Kidney tubule cell (primary cell): ENCODE measurements at places on chromosomes 6 and 20.

DNA sequence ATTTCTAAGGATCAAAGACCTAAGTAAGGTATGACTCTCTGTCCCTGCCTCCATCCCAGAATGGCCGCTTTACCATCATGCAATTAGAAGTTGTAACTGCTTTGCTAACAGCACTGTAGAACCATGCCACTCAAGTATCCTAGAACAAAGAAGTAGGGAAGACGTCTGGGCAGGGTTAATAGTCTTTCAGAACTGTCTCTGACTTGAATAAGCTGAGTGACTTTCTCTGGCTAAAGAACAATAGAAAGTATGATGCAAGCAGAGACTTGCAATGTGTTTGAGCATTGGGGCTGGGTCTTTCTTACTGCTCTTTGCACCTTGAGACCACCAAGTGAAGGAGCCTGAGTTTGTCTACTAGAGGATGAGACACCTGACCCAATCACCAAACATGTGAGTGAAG, 279.6 kb upstream of the JAG1 start:
- no peak for DNase-seq

- DNase-seq: no peak
These were observed 33.9 kb downstream of the STXBP5 start for GRCh38 chr6:147238164-147238563.

GRCh38 chr6:51814418-51814817, 273.0 kb downstream of the PKHD1 start:
- DNase-seq: no peak

DNA sequence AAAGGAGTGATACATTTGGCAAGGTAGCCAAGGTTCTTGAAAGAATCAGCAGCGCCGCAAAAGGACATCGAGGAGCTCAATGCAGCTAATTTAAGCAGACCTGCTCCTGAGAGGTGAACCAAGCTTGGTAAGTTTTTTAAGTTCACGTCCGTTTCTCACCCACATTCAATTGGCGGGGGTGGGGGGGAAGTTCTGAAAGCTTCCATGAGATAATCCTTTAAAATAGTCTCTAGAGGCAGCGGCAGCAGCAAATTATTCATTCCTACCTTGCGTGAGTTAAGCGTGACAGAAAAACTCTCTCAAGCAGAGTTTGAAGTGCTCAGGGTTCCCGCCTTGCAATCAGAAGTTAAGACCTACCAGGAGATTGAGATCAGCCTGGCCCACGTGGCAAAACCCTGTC, 97.3 kb upstream of the NHSL1 start:
- DNase-seq: no peak

DNA sequence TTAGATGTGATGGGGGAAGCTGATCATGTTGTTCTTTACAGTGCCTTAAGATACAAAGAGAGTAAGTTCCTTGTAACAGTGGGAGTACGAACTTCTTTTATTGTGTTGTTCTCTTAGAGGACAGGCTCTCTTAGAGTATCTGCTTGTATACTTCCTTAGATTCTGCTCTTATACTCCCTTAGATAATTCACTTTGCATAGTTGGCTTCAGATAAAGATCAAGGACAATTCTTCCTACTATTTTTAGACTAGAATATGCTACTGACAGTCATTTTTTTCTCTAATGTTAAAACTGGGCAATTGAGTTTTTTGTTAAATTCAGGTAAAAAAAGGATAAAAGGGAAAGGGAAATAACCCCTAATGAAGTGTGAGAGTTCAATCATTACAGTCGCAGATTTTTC, 138.7 kb downstream of the MYB start:
- no peak for DNase-seq

GRCh38 chr20:22619272-22619671, 34.9 kb upstream of the FOXA2 start:
- peak; percentile 9 for DNase-seq
